ENCODE measurements at places on chromosomes 12 and 14.

GRCh38 chr12:16610001-16610585 lies 4.1 kb upstream of the LMO3 start:
- no peak for DNase-seq

- DNase-seq: no peak
Measured at GRCh38 chr12:108649126-108649525, 15.4 kb upstream of the SELPLG start.

GRCh38 chr12:2168808-2169207 lies 116.0 kb downstream of the CACNA1C start:
- no peak for DNase-seq

DNA sequence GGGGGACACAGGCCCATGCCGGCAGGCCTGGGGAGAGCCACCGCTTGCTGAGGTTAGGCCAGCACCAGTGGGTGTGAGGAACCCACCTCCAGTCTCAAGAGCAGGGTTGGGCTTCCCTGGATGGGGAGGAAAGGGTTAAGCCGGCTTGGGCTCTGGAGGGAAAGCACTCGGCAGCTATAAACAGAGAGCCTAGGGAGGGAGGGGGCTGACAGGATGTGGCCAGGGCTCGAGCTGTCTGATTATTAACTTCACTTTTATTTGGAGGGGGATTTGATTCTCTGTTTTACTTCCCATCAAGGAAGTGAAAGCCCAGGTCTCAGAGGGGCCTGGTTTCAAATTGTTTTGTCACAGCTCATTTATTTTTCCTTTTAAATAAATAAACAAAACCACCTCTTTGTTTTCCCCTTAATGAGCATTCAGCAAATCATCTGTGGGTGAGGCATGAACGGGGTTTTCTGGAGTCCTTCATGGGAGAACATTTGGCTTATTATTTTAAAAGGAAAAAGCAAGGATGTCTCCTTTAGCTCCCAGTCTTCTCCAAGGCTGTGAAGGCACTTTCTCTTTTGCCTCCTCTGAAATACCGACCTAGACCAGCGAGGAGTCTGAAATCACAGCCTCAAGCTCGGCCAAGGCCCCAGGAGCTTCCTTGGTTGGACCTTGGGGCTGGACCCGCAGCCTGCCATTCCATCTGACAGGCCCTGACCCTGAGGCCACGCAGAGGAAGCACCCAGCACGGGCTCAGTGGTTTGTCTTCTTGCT lies 21.9 kb upstream of the ZFP36L1 start:
- no peak for DNase-seq

GRCh38 chr12:58029260-58029659 lies 87.9 kb downstream of the ATP23 start:
- no peak for DNase-seq

GRCh38 chr14:75566321-75566720 lies 12.1 kb upstream of the FLVCR2 start:
- DNase-seq: peak; percentile 75

DNA sequence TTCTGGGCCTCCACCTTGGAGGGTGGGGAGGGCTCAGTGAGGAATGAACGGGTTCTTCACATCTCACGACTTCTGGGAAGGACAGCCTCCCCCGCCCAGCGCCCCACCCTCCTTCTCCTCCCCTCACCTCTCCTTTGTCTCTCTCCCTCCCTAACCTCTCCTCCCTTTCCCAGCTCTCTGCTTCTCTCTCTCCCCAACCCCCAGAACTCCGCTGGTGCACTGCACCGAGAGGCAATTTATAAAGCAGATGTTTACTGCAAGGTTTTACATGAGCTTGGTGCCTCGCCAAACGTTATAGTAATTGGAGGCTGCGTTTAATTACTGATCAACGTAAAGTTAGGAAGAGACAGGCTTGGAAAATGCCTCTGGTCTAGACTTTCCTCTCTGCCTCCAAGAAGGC lies 42.9 kb upstream of the FAM222A start:
- no peak for DNase-seq

GRCh38 chr12:131564845-131565244 lies 146.0 kb upstream of the SFSWAP start:
- no peak for DNase-seq

DNA sequence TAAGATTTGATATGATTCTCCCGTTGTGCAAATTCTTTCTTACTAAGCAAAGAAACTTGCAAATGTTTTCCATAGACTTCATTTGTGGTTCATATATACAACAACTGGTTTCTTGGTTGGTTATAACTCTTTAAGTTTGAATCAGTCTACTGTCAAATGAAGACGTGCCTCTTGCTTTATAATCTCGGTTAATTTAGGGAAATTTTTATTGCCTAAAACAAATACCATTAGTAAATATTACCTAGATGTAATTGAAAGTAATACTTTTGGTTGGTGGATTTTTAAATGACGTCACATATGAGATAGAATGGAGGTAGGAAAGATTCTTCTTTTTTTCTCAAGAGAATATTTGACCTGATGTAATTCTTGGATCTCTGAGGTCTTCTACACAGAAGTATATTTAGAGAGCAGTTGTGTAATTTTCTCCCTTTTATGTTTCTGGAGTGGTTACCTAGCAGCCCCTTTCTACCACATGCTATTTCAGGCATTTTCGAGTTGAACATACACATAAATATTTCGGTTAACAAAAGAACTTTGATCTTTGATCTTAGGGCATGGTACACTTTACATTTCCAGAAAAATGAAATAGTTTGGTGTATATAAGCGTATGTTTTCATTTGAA lies 1.7 kb downstream of the ATF7IP start:
- no peak for DNase-seq

- no peak for DNase-seq
Measured at GRCh38 chr14:36702474-36702873, 40.8 kb downstream of the PAX9 start.

GRCh38 chr14:104315169-104315568 lies 176.8 kb downstream of the KIF26A start:
- DNase-seq: no peak

DNA sequence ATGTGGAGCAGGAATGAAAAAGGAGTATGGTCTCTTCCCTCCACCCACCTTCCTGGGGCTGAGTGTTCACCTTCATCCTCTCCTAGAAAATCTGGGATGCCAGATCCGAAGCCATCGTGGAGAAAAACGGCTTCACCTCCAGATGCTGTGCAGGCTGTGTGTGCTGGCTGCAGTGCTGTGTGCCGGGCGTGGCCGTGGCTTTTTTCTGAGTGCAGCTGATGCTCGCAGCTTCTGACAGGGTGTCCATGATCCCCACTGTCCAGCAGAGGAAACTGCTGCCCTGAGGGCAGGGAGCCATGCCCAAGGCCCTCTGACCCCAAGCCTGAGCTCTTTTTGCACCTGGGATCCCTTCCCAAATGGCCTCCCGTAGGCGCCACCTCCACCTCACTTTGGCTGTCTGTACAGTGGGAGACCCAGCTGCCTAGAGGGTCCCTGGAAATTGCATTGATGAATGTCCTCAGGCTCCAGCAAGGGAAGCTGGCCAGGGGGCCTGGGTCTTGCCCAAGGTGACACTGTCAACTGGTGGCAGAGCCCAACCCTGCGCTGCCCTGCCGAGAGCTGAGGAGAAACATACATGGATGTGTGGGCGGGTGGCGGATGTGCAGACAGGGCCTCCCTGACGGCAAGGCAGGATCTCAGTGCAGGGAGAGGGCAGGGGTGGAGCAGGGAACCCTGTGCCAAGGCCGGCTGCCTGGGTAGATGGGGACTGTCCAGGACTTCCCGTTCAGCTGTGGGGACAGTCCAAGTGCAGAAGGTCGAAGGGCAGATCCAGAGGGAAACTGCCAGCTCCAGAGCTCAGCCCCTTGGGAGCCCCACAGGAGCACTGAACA lies 53.3 kb downstream of the BEGAIN start:
- DNase-seq: no peak

DNA sequence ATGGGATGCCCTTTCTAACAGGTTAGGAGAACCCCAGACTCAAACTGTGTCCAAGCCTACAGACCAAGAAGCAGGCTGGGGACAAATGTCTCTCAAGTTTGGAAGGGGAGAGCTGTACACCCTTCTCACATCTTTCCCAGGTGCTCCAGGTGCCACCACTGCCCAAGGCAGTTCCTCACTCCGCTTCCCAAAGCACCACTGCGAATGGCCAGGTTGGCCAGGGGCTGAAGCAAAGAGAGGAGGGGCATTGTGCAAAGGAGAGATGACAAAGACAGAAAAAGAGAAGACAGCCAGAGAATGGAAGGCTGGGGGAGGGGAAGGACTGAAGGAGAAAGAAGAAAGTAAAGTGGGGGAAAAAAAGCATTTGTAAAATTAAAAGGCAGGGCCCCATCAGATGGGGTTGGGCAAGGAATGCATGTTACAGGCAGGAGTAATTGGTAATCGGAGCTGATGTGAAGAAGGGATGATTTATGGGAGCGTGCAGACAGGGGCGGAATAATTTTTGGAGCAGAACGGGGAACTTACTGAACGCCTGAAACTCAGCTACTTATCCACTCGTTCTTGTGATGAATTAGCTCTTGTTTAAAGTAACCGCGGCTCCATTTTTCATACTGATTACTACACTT lies 165.8 kb downstream of the ESRRB start:
- no peak for DNase-seq

DNA sequence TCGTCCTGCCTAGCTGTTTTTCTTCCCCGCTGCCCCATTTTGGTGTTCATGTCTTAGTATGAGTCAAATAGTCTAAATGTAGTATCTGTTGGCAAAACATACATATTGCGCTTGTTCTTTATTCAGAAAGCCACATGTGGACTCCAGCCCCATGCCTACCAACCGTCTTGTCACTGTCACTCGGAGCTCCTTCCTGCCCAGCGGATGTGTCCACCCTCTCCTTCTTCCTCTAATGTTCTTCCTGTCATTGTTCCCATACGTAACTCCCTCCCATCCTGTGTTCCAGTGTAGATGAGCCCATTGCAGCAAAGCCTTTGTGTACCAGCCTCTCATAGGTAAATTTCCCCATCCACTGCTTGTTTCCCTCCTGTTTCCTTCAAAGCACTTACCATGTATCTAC lies 120.5 kb downstream of the TMX1 start:
- no peak for DNase-seq

GRCh38 chr12:26572137-26572536 lies 260.9 kb downstream of the ITPR2 start:
- no peak for DNase-seq

GRCh38 chr14:76584271-76584702 lies 177.0 kb upstream of the VASH1 start:
- no peak for DNase-seq

GRCh38 chr14:100816950-100817901 lies 8.7 kb upstream of the MEG3 start:
- DNase-seq: no peak

GRCh38 chr14:51807356-51807755 lies 53.1 kb upstream of the GNG2 start:
- no peak for DNase-seq

DNA sequence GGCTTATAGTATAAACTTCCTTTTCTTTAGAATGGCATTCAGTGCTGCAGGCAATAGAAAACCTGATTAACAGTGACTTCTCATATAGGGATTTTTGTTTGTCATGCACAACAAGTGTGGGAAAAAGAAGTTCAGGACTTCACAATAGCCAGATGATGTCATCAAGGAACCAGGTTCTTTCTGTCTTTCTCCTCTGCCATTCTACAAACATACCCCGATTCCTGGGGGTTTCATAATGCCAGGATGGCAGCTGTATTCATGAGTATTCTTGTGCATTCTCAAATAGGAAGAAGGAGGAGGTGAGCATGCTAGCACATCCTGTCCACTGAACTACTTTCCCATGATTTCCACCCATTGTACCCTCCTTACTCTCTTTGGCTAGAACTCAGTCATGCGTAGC lies 182.7 kb upstream of the EEA1 start:
- no peak for DNase-seq

GRCh38 chr14:104885031-104885972 lies 20.2 kb downstream of the CEP170B start:
- no peak for DNase-seq

GRCh38 chr12:55253281-55253680 lies 8.9 kb downstream of the OR6C74 start:
- no peak for DNase-seq

DNA sequence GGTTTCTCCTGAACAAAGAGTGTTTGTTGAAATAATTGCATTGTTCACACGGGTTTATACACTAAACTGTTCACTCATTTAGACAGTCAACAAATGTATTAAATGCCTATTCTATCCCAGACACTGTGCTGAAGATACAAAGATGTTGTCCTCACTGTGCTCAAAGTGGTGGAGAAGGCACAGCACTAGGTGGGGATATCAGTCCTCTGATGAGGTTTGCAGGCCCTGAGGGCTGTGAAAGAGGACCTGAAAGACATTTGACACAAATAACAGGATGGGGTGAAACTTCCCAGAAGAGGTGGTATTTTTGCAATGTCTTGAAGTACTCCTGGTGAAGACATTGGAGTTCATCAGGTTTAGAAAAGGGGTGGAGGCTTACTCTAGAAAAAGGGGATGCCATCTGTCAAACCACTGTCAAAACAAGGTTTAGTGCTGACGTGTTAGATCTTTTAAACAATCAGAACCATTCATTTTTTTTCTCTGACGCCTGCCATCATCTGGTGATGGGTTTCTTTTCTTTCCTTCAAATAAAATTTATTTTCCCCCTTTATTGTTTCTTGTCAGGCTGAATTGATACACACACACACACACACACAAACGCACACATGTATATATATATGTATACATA lies 69.5 kb downstream of the ACSS3 start:
- no peak for DNase-seq

- no peak for DNase-seq
Measured at GRCh38 chr12:120422892-120423456, 14.9 kb upstream of the COX6A1 start.

All from stimulated activated CD4-positive, alpha-beta T cell treated with anti-CD3 and anti-CD28 coated beads, Interleukin-12 subunit alpha, Interleukin-12 subunit beta, amount 100 ng/mL, for 4 hours (primary cell).